ENCODE measurements at places on chromosomes 7 and 10.

GRCh38 chr10:67852761-67853160, 14.8 kb upstream of the DNAJC12 start:
- no peak for DNase-seq

DNA sequence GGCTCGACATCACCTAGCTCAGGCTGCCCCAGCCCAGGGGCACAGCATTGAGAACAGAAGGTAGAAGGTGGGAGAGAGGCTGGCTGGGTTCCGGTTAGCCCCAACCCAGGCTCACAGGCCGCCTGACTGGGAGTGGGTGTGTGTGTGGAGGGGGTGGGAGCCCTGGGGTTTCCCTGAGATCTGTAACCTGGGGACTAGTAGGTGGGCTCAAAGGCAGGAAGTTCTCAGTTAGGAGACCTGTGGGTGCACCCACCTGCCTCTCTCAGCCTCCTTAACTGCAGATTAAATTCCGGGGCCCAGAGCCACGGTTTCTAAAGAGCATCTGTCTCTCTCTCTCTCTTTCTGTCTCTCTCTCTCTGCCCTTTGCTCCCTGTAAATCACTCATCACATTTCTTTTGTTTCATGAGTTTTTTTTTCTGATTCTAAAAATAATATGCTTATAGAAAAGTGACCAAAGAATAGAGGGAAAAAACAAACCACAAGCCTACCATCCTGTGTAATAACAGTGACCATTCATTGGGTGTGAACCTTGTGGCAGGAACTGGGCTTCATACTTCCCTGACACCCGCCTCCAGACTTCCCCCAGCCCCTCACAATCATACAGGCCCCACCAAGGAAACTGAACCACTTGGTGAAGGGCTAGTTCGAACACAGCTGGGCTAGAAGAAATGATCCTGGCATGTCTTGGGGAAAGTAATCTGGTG, 83.4 kb upstream of the SMNDC1 start:
- peak; percentile 26 for DNase-seq

- no peak for DNase-seq
Measured at GRCh38 chr10:126949161-126949503, 43.9 kb downstream of the DOCK1 start.

DNA sequence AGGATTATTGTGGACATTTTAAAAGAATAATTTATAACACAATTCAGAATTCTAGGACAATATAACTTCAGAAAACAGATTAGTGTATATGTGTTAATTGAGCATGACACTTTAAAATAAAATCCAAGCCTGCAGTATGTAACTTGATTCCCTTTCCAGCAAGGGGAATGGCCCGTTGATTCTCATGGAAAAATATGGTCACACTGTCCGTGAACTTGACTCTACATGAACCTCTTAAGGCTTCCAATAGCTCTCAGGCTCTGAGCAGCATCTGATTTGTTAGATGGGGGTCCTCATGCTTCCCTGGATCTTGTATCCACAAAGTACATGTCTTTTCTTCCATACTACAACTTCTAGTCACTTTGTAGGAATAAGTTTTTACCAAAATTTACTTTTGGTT, 85.5 kb upstream of the AKR1E2 start:
- DNase-seq, result no peak

GRCh38 chr7:130838738-130839137, 104.7 kb upstream of the KLF14 start:
- DNase-seq, result peak; percentile 98

- no peak for DNase-seq
Measured at GRCh38 chr10:37821237-37821636, 36.2 kb downstream of the ZNF248 start.

DNA sequence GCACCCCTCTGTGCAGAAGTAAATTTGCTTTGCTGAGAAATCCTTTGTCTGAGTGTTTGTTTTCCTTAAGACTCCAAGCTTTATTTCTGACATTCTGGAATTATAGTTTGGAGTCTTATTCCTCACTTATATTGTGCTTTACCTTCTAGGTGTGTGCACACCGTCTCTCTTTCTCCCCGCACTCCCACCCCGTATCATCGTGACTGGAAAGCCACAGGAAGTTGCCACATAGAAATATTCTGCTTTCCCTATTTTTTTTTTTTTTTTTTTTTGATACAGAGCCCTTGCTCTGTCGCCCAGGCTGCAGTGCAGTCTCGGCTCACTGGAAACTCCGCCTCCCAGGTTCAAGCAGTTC, 109.5 kb downstream of the PHF14 start:
- DNase-seq, result no peak

DNA sequence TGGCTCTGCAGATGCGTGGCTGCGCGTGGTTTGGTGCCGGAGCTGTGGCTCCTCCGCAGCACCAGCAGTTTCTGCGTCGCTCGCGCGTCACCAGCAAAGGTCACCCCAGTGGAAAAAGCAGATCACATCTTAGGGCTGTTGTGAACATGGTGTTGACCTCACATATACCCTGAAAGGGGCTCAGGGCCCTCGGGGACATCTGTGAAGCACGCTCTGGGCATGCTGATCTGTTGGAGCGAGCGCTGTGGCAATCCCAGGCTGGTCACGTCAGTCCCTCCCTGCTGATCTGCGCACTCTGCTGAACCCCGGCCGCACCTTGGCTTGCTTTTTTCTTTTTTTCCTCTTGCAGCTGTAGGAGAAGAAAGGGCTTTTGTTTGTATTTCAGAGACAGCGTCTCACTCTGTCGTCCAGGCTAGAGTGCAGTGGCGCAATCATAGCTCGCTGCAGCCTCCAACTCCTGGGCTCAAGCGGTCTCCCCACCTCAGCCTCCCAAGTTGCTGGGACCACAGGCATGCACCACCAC, 33.3 kb upstream of the AP5Z1 start:
- DNase-seq, result no peak

DNA sequence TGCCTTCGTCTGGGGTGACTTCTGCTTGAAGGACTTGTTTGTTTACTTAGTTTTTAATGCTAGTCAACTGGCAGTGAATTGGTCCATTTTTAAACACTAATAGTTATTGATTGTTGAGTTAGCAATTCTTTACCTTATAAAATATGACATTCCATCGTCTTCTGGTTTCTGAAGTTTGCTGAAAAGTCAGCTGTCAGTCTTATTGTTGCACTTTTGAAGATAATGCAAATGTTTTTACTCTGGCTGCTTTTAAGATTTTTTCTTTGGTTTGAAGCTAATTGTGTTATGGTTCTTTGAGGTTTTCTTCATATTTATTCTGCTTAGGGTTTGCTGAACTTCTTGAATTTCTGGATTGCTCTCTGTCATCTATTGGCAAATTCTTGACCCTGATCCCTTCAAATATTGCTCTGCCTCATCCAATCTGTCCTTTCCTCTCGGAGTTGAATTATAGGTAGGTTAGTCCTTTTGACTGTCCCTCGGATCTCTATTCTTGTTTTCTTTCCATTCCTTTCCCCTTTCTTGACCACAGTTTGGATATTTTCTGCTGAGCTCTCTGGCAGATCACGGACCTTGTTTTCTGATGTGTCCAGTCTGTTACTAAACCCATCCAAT, 24.2 kb downstream of the MGMT start:
- DNase-seq, result no peak

DNA sequence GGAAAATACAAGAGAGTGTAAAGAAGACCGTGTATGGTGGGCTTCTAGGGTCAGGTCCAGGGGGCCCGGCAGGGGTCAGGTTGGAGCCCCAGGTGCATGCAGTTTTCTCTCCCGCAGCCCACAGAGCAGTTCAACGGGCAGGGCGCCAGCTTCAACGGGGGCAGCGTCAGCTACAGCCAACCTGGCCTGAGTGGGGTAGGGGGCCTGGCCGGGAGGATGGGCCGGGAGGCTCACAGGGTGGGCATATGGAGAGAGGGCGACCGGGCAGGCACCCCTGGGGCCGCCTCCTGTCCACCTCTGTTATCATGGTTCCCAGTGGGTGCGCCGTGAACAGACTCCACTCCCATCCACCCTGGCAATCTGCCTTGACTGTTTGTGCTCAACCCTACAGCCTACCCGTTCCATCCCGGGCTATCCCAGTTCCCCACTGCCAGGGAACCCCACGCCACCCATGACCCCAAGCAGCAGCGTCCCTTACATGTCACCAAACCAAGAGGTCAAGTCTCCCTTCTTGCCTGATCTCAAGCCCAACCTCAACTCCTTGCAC, 11.5 kb downstream of the ZMIZ2 start:
- DNase-seq, result no peak

DNA sequence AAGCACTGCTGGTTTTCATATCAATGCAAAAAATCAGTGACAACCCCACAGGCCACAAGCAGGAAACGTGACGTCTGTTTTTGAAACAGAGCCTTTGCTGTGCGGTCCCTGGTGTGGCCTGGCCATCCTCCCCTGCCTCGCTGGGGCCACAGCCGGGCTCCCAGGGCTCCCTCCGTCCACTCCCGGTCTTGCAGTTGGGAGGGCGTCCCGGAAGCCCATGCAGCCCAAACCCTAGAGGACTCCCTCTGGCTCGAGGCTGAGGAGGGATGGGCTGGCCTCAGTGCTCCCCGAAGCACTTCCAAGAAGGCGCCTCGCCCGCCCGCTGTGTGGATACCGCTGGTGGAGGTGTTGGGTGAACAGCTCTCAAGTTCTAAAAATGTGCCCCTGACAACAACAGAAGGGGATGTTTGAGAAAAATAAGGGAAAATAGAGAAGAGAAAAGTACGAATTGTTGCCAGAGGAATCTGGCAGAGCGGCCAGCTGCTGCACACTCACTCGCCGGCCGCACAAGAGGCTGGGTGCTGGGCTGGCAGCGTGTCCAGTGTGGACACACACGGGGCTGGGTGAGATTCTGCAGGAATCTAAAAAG, 73.5 kb downstream of the ZRANB1 start:
- DNase-seq, result no peak

GRCh38 chr7:140358412-140359051, 39.8 kb downstream of the SLC37A3 start:
- no peak for DNase-seq

DNA sequence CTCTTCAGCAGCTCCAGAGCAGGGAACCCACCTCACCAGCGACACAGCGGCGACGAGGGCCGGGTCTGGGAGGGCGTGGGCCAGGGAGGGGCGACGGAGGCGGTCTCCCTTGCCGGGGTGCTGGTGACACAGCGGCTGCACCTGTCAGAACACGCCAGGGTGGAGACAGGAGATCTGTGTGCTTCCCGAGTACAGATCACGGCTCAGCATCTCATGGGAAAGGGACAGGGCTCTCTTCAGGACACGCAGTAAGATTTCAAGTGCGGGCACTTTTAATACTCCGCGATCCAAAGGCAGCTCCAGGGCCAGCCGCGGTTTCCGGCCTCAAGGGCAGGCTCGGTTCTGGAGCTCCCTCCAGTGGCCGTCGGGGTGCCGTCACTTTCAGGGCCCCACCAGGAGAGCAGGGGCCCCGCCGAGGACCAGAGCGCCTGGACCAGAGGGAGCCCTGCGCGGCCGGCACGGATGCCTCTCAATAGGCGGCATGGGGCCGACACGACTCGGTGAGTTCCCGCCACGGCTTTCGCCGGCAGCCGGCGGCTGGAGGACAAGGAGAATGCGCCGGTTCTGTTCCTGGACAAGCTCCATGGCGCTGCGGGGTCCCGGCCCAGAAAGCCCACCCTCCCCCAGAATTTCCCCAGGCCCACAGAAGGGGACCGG, 21.4 kb downstream of the GPR146 start:
- peak; percentile 50 for DNase-seq

DNA sequence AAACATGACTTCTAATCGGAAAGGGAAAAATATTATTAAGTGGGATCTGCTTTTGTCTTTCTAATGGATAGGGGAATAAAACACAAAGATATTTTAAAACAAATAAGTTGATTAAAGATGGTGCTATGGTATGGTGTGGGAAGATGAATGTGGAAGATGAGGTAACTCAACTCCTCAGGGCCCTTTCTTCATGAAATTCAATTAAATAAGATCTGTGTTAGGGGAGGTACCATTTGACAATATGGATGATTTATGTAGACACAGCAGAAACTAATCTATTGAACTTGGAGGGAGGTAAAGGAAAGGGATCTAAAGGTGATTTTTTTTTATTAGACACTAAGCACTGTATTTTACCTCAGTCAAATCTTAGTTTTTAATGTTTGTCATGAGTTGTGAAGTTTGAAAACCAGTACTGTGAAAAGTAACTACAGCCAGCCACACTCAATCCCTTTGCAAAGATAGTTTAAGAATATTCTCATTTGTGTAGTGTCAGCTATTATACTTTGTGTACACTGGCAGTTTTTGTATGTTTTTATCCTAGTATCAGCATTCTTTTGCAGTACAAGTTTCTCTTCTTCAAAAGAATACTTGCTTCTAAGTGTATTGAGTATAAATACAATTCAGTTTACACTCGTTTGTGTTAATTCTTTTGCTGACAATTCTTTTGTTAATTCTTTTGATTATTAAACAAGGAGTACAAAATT, 151.3 kb downstream of the PHF14 start:
- DNase-seq, result no peak

GRCh38 chr10:48476279-48476982, 128.4 kb downstream of the ARHGAP22 start:
- DNase-seq, result no peak

- DNase-seq, result no peak
Measured at GRCh38 chr7:101804088-101804963, 13.1 kb upstream of the CUX1 start.

DNA sequence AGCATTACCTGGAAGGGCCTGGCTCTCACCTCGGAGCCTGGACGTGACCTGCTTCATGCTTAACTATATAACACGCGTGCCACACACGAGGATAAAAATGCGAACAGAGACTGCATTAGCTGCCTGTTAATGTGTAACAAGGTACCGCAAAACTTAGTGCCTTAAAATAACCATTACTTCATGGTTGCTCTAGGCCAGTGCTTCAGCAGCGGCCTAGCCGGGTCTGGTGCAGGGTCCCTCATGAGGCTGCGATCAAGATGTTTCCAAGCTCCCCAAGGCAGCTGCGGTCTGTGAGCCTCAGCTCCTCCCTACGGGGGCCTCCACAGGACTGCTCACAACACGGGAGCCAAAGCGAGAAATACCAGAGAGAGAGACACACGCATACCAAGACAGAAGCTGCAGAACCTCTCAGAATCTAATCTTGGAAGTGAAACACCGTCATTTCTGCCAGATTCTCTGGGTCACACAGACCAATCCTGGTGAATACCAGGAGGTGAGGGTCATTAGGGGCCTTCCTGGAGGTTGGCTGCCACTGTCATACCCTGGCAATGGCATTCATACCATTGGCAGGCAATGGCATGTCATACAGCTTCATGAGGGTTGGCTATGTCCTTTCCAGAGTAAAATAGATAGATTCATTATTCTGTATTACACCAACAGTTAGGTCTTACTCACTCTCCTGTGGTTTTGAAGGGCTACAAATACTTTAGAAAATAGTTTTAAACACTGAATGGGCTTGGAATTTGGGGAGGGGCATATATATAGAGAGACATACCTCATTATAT, 94.5 kb downstream of the HIPK2 start:
- peak; percentile 11 for DNase-seq

GRCh38 chr10:3950676-3951275, 165.8 kb upstream of the KLF6 start:
- DNase-seq, result no peak

DNA sequence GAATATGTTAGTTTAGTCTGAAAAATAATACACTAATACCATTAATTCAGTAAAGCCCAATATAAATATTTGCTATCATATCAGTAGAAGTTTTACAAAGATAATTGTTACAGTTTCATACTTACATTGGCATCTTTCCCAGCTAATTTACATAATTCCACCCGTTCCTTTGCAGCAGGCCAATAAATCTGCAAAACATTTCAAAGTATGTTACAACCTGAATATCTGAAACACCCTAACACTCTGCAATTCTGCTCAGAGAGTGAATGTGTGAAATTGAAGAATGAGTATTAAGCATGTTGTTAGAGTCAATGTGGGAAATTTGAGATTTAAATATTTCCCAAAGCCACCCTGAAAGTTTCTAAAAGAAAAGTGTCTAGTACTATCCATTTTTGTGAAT, 105.5 kb downstream of the SEMA3D start:
- DNase-seq, result no peak

- DNase-seq, result no peak
Measured at GRCh38 chr10:45265996-45266395, 49.4 kb downstream of the OR13A1 start.

- no peak for DNase-seq
Measured at GRCh38 chr10:112131996-112132395, 51.6 kb downstream of the GPAM start.
